Thyroid gland (tissue), 4 donors: ENCODE measurements at places on chromosomes 1 and 21.
A peak's percentile ranks its signal among the peaks of the same experiment; 100 is the strongest.

DNA sequence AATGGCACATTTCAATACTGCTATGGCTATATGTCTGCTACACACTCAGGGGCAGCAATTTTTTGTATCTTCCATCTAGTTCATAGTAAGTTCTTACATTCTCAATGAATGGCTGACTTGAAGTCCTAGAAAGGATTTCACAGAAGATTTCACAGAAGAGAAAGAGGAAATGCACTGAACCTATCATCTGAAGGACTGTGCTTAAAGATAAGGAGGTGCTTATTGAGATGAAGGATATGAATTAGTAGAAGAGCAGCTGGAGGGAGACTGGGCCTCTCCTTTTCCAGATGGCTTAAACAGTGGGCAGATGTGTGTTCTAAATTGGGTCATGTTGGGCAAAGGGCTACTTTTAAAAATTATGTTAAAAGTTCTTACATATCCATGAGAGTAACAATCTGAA is 14.6 kb downstream of the ADAR start:
- no peak for DNase-seq

GRCh38 chr21:42997053-42997452 is 22.7 kb downstream of the PKNOX1 start:
- DNase-seq, result no peak

DNA sequence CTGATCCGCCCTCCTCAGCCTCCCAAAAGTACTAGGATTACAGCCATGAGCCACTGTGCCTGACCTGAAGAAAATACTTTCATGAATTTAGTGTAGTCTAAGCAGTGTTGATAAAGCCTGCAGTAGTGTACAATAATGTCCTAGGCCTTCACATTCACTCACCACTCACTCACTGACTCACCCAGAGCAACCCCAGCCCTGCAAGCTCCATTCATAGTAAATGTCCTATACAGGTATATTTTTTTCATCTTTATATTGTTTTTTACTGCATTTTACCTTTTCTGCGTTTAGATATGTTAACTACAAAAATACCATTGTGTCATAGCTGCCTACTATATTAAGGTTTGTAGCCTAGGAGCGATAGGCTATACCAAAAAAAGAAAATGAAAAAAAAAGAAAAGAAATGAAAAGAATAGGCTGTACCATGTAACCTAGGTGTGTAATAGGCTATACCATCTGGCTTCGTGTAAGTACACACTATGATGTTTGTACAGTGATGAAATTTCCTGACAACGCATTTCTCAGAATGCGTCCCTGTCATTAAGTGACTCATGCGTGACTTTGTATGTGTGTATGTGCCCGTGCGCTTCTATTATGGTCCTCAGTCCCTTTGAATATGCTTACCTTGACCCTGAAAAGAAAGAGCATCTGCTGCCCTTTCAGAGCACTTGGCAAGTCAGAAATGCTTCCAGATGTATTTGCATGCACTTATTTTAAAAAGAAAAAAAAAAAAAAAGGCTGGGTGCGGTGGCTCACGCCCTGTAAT is 9.2 kb upstream of the SLAMF8 start:
- DNase-seq, result no peak

DNA sequence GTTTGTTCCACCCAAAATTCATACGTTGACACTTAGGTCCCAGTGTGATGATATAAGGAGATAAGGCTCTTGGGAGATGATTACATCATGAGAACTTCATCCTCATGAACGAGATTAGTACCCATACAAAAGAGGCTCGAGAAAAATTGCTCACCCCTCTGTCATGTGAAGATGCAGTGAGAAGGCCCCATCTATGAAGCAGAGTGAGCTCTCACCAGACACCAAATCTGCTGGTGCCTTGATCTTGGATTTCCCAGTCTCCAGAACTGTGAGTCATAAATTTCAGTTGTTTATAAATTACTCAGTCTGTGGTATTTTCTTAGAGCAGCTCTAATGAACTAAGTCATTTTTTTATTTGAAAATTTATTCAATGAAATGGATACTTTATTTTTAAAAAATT is 42.6 kb upstream of the USP25 start:
- DNase-seq, result no peak

- DNase-seq, result no peak
These were observed 39.7 kb downstream of the NUP210L start for GRCh38 chr1:154115180-154115579.

- no peak for DNase-seq
These were observed 99.9 kb downstream of the OSBPL9 start for GRCh38 chr1:51716746-51717145.

DNA sequence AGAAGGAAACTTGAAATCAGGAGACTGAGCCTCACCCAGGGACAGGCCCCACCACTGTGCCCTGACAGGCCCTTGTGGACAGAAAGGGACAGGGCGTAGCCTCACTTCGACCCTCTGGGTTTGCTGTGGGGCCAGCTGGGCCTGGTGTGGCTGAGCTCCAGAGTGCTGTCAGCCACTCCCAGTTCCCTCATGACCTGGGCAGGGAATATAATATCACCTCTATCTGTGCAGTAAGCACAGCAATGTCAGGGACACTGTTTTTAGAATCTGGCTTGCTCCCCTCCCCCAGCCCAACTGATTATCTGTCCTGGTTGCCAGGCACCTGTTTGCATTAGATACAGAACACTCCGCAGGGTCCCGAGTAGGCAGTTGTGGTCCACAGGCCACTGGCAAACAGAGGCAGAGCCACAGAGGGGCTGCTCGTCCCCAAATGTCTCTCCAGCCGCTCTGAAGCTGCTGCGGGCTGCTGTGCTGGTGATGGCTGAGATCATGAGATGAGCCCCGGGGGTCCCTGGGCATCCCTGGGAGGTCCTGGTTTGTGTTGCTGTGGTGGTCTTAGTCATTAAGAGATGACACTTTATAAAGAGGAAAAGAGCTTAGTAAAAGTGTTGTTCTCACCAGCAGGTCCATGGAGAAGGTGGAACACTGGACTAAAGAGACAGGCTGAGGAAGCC is 51.6 kb downstream of the ETS2 start:
- no peak for DNase-seq

GRCh38 chr1:61636376-61636775 is 88.6 kb downstream of the TM2D1 start:
- DNase-seq, result no peak

DNA sequence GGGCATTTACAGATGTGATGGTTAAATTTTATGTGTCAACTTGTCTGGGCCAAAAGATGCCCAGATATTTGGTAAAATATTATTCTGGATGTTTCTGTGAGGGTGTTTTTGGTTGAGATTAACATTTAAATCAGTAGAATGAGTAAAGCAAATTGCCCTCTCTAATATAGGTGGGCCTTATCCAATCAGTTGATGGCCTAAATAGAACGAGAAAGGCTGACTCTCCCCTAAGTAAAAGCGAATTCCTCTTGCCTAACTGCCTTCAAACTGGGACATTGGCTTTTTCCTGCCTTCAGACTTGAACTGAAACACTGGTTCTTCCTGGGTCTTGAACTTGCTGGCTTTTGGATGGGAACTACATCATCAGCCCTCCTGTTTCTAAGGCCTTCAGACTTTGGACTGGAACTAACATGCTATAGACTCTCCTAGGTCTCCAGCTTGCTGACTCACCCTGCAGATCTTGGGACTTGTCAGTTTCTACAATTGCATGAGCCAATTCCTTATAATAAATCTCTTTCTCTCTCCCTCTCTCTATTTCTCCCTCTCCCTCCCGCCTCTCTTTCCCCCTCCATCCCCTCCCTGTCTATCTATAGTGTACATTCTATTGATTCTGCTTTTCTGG is 10.2 kb upstream of the NAV1 start:
- DNase-seq, result no peak

DNA sequence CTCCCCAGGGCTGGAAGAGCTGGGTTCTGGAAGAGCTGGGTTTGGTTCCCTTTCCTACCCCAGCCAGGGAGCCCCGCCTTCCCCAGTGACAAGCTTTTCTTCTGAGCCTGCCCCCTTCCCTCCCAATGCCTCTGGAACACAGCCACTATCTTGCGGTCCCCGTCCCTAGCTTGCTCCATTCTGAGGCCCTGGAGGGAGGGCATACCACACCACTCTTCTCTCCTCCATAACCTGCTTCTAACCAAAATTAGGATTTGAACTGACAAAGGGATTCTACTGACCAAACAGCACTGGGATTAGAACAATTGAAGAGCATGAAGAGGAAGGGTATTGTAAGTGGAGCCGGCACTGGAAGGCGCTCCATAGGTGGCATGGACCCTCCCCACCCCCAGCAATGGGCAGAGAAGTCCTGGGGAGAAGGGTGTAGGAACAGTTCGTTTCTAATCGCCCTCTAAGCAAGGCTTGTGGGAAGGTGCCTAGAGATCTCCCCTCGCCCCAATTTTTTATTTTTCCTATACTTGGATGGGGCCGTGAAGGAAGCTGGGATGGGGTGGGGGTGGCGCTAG is 690 bp downstream of the C1orf216 start:
- peak; percentile 49 for DNase-seq

GRCh38 chr1:38746402-38746935 is 113.1 kb downstream of the RRAGC start:
- no peak for DNase-seq
